Stimulated activated CD8-positive, alpha-beta memory T cell treated with anti-CD3 and anti-CD28 coated beads, Interleukin-2, amount 100 ng/mL, for 48 hours (primary cell): ENCODE measurements at places on chromosomes 2 and 18.

DNA sequence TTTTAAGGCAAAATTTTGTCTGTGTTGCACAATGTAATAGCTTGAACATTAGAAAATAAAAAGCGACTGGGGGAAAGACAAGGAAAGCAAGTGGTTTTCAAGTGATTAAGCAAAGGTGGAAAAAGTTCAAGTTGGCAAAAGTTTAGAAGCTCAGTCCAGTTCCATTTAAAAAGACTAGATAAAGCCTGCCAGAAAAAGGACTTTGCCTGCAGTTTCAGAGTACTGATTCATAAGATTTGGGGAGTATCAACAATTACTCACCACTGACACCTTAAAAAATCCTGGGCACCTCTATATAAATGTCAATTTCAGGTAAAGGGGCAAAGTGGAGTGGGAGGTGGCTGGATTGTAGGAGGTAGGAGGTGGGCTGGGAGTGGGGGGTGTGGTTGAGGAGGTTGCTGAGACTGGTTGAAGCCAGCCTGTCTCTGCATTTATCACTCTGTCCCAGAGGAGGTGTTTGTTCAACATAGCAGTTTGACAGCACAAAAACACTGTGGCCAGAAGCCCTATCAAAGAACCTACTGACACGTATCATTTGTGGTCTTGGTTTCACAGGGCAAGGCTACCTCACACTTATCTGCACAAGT, 14.6 kb downstream of the ZEB2 start:
- DNase-seq = no peak

DNA sequence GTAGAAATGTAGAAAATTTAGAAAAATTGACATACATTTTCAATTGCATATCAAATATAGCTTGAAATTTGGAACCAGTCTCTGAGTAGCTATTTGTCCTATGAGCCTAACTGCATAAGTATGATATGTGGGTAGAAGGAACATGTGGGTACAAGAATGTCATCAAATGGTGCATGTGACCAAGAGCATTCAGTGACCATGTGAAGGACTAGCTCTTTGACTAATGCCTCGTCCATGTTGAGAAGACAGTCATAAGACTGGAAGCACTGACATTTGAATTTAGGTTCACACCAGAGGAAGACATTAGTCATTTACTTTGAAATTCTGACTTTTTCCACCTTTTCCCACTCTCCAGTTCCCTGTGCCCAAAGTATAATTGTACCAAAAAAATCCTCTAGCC, 12.6 kb downstream of the MRPL44 start:
- DNase-seq = no peak

DNA sequence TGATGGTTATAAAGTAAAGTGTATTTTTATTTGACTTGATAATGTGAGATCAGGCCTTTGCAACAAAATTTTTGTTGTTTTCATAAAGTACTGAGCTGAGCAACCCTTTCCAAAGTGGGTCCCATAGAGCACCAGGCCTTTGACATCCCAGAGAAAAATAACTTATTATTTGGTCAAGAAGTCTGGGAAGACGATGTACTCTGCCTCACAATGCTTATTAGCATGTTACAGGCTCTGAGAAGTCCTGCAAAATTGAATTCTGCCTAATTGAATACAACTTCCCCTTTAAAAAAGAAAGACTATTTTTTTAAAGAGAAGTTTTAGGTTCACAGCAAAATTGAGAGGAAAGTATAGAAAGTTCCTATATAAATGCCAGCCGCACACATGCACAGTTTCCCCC, 151.5 kb upstream of the TCF4 start:
- DNase-seq = no peak

GRCh38 chr18:74861154-74861553, 263.5 kb downstream of the ZNF407 start:
- DNase-seq = no peak

- no peak for DNase-seq
Measured at GRCh38 chr2:127486247-127487058, 39.8 kb downstream of the IWS1 start.

GRCh38 chr2:176637486-176638166, 368.4 kb downstream of the MTX2 start:
- DNase-seq = no peak
